GM23338 (cell line): ENCODE measurements at places on chromosomes 1 and 21. TPM values are rescaled to one million over a fixed set of nuclear protein-coding genes. Genes with fewer than 3 reads are reported as not detected.

DNA sequence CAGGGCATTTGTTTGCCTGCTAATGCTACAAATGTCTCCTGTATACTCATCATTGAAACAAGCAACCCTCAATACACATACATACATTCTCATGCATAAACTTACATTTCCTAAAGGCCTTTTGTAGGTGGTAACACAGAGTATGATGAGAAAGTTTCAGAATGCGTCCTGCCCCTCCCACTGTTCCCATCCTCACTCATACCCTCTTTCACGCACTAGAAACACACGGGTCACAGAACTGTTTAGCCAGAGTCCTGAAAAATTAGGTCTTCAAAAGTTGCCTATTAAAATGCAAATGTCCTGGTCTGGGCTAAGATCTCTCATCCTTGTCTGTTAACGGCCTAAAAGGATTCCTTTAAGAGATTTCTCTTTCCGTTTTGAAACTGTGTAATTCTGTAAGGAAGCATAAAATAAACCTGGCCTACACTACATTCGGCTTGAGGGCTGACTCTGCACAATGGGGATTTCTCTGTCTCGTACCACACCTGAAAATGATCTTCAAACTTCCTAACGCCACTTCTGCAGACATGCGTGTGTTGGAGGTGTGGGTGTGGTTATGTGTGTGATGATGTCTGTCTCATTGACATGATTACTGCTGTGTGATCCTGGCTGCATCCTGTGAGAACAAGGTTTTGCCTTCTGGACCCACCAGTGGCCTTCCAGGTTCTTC is 5.3 kb upstream of the FCER1A start:
- no peak for DNase-seq
- H3K4me3 ChIP-seq, result no peak overlapping the region
- H3K27me3 ChIP-seq, result no peaks in the 10 kb centered on the region

GRCh38 chr1:229661022-229661877 is 35.2 kb downstream of the URB2 start:
- no peaks in the 10 kb centered on the region for H3K27me3 ChIP-seq
- DNase-seq, result peak; percentile 91
- H3K36me3 ChIP-seq, result peaks cover 30% of the 10 kb centered on the region
- H3K4me3 ChIP-seq, result no peak overlapping the region
- peak overlapping the region; percentile 53 for H3K27ac ChIP-seq

Gene B3GALT6
- 26.5 and 33.5 TPM in 2 replicates for total RNA-seq

DNA sequence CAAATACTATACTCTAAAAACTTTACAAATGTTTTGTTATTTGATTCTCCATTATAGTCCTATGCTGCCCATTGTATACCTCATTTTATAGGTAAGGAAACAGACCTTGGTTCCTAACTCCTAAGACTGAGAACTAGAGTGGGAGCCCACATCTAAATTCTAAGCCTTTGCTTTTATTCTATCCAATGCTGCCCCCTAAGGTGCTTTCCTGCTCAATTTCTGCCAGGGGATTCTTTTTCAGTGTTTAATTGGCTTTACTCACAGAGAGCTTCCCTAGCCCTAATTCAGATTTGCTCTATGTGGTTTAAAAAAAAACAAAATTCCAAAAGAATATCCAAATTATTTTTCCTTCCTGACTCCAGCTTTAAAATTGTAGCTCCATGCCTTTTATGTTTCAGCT is 64.5 kb downstream of the KIF14 start:
- H3K36me3 ChIP-seq, result peaks cover 8% of the 10 kb centered on the region; the same call in 1 of the 2 replicates
- no peaks in the 10 kb centered on the region for H3K27me3 ChIP-seq
- peak; percentile 45 for DNase-seq
- no peak overlapping the region for H3K4me3 ChIP-seq
- H3K4me1 ChIP-seq, result no peaks in the 10 kb centered on the region

- no peak overlapping the region for H3K27ac ChIP-seq
- no peaks in the 10 kb centered on the region for H3K4me1 ChIP-seq
- no peak for DNase-seq
- no peaks in the 10 kb centered on the region for H3K27me3 ChIP-seq
- no peaks in the 10 kb centered on the region for H3K36me3 ChIP-seq
These were observed 418.5 kb downstream of the RWDD3 start for GRCh38 chr1:95652423-95652965.

- no peak overlapping the region for H3K27ac ChIP-seq
- H3K4me3 ChIP-seq, result no peak overlapping the region
- H3K27me3 ChIP-seq, result no peaks in the 10 kb centered on the region
- H3K36me3 ChIP-seq, result no peaks in the 10 kb centered on the region
These were observed 100.7 kb upstream of the TSPAN2 start for GRCh38 chr1:115189814-115190539.

Gene S100A7
- not detected in 2 replicates for total RNA-seq

- peaks cover 17% of the 10 kb centered on the region for H3K4me1 ChIP-seq
- peaks cover 47% of the 10 kb centered on the region for H3K27me3 ChIP-seq
- H3K4me3 ChIP-seq, result no peak overlapping the region
- peak; percentile 82 for DNase-seq
- H3K36me3 ChIP-seq, result no peaks in the 10 kb centered on the region
- H3K27ac ChIP-seq, result no peak overlapping the region
These were observed 7.4 kb downstream of the LHX9 start for GRCh38 chr1:197924516-197925123.

DNA sequence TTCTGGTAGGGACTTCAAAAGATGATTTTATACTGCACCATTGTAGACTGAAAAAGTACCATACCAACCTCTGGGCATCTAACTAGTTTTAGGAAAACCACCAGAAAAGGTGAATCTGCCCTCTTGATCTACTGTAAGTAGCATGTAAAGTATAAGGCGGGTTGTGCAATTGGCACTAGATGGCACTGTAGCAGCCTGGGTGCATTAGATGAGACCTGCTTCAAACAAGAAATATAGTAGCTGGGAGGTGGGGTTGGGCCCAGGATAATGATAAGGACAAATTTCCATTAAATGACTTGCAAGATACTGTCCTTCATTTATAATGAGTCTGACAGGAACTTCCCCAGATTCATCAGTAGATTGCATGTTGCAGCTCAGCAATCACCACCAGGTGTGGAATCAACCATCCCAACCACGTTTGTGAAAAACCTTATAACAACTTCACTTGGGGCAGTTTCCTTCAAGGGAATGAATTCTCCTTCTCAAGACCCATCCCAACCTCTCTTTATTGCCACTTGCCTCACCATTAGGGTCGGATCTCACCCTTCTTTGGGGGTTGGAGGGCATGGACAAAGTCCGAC is 37.3 kb upstream of the IL10 start:
- no peak overlapping the region for H3K27ac ChIP-seq
- H3K27me3 ChIP-seq, result no peaks in the 10 kb centered on the region
- peak; percentile 37 for DNase-seq
